T follicular helper cell (primary cell): ENCODE measurements at places on chromosomes 13 and 19.

- DNase-seq, result no peak
Measured at GRCh38 chr13:40547591-40548315, 118.7 kb downstream of the FOXO1 start.

DNA sequence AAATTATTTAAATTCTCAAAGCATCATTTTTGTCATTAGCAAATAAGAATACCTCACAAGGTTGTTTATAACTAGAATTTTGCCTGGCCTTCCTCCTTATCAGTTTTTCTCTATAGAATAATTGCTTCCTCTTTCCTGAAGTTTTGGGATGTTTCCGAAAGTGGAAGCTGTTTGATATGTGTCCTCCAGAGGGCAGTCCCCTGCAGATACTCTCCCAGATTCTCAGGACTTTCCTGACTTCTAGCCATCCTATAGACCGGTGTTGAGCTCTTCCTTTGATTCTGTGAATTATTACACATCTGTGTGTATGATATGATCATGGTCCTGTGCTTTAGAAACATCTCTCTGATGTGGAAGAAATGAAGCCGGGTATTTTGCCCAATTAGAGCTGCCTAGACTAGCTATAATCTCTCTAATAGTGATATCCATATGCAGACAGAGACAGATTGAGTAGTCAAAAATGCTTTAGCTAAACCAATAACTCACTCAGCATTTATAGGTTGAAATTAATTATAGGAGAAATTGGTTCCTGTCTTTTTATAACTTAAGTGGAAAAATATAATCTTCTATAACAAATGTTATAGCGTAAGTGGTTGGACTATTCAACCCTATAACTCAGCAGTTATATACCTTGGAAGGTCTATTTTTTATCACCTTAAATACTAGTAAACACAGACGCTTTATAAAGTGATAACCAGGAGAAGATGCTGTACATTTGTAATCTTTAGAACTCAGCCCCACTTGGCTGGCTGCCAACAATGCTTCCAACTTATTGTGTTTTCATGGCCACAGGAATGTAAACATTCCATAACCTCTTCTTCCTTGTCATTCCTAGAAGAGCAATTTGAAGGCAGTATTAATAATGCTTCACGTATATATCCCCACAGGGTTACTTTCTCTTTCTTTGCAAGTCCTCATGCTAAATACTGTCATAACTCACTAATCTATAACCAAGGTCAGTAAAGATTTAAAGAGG lies 201.0 kb upstream of the RXFP2 start:
- no peak for DNase-seq

DNA sequence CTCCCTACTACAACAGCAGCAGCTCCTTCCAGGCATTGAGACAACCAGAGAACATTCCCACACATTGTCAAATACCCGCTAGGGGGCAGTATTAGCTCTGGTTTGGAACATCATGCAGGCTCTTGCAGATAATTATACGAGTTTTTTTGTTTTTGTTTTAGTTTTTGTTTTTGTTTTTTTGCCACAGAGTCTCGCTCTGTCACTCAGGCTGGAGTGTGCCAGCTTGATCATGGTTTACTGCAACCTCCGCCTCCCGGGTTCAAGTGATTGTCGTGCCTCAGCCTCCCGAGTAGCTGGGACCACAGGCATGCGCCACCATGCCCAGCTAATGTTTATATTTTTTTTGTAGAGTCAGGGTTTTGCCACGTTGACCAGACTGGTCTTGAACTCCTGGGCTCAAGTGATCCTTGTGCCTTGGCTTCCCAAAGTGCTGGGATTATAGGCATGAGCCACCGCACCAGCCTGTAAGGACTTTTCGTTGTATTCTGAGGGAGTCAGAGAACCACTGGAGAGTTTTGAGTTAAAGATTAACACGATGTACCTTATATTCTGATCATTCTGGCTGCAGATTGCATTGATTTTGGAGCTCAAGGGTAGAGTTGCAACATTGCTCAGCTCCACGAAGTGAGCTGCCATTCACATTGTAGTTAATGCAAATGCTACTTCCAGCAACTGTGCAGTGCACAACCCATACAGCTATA lies 41.7 kb upstream of the CEACAM20 start:
- DNase-seq, result peak; percentile 24

GRCh38 chr13:30803749-30804148 lies 68.4 kb downstream of the ALOX5AP start:
- no peak for DNase-seq

DNA sequence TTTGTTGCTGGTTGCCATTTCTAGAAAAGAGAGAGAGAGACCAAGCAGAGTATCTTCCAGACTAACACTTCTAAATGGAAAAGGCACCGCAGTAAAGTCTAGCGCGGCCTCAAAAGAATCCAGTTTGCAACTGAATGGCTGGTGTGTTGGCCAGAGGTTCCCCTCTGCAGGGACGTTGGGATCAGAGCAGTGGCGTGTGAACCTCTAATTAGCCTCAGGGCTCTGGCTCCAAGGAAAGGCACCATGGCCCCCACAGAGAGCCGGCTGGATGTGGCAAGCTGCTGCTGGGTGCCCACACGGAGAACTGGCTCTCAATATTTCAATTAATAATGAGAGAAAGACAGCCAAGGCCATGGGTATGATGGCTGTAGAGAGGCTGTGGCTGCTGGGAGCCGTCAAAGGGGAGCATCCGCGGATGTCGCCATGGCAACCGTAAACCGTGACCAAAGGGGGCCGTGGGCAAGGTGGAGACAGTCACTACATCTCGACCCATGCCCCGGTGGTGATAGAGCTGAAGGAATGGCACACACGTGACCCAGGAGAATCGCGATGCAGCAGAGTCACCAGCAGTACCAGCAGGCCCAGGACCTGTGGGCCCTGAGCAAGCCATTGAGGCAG lies 9.5 kb downstream of the VSTM2B start:
- DNase-seq, result no peak

DNA sequence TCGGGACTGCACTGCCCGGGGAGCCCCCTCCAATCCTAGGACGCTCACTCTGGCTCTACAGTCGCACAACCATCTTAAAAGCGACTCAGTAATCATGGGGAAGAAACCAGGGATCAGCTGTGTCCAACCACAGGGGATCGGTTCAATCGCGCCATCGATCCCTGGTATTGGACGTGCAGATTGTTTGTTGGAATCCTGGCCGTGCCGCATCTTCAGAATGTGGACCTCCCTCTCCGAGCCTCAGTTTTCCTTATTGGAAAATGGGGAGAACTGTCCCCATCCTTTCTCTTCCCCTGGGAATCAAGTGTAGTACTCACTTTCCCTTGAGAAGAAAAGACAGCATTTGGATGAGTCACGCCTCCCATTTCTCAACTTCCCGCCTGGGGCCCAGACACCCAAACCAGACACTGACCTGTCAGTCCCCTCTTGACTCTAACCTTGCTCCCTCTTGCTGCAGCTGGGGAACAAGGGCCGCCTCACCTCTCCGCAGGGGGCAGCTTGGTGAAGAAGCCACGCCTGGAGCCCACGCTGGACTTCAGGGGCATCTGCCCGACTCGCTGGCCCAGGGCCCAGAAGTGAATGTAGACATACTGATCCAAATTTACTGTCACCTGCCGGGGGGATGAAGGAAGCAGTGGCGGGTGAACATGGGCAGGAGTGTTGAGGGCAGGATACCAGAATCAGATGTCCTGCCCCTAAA lies 17.6 kb downstream of the EMP3 start:
- DNase-seq, result no peak

DNA sequence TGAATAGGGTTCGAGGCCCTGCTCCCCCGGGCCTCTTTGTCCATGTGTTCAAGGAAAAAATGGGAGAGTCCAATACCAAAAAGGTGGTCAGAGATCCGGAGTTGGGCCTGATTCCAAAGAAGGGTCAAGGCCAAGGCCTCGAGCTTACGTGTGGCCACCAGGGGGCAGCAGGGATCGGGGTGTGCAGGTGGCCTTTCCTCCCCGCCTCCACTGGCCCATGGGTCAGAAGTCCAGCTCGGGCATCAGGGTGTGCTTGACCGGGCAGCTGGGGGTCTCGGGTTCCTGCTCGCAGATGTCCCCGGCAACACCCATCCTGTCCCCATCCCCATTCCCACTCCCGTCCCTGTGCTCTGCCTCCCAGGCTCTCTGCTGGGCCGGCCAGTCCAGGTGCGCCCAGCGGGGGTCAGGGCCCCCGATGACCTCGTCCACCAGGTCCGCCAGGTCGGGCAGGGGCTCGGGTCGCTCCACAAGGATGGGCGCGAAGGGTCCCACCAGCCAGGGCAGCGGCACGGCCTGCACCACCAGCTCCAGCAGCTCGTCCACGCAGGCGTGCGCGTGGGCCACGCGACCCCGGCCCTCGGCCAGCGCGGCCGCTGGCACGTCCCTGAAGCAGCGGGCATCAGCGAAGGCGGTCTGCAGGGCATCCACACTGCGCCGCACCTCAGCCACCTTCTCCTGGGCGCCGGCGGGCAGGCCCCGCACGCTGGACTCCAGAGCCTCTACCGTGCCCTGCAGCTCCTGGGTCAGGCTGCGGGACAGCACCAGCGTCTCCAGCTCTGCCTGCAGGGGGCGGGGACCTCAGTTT lies 5.2 kb upstream of the PLIN4 start:
- DNase-seq, result no peak

GRCh38 chr19:8096071-8096470 lies 43.5 kb downstream of the CCL25 start:
- DNase-seq, result no peak

- DNase-seq, result peak; percentile 52
Measured at GRCh38 chr19:584240-585001, 5.3 kb upstream of the HCN2 start.

DNA sequence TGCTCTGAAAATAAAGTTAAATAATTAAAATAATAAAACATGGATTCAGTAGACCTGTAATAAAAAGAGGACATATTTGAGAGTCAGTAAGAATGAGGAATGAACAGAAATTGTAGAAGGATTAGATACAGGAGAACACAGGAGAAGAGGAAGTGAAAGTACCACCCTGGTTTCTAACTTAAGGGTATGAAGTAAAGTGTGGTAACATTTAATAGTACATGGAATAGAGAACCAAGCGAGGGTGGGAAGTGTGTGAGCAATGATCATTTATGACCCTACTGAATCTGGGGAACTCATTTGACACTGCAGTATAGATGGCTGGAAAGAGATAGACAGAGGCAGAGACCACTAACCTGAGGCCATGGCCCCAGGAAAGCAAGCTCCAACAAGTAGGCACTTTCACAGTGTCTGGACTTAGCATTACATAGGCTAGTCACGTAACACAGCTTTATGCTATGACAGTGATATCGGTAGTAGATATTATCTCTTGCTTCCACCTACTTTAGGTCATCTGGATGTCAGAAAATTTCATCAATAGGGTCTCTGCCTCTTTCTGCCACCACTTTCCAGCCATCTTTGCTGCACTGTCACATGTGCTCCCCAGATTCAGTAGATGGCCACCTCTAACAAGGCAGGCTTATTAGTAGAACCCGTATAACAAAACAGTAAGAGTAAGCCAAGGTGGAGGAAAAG lies 633.9 kb upstream of the MIR17HG start:
- DNase-seq, result no peak

- DNase-seq, result no peak
Measured at GRCh38 chr13:65892859-65893258, 1337.3 kb downstream of the PCDH9 start.

DNA sequence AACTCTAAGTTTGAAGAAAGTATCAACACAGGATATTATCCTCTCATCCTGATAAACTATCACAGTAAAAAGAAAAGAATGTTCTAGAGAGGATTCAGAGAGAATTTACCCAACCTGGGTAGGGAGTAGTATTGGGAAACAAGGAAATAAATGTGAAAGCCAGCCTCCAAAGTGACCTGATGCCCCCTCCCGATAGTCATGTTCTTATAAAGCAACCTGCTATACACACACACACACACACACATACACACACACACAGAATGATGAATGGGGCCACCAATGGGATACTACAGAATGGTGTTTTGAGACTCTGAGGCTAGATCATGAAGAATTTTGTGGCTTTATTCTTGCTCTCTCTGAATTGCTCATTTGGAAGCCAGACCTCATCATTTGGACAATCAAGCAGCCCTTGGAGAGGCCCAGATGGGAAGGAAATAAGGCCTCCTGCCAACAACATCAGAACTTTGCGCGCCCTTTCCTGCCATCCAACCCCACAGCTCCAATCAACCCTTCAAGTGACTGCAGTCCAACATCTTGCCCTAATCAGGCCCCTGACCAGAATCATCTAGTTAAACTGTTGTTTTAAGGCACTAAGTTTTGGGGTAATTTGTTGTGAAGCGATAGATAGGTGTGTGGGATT lies 807.9 kb upstream of the ARGLU1 start:
- DNase-seq, result no peak

DNA sequence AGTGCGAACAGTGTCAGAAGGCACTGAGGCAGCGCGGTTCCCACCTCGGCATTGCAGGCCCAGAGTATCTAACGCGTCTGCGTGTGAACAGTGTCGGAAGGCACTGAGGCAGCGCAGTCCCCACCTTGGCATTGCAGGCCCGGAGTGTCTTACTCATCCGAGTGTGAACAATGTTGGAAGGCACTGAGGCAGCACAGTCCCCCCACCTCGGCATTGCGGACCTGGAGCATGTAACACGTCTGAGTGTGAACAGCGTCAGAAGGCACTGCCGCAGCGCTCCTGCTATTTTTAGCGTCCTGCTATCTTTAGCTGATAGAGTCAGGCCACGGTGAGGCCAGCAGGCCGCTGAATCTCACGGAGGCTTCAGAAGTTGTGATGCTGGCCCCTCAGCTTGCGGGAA lies 39.6 kb downstream of the ATP11A start:
- DNase-seq, result no peak

- DNase-seq, result no peak
Measured at GRCh38 chr13:33441015-33441414, 155.5 kb upstream of the STARD13 start.

DNA sequence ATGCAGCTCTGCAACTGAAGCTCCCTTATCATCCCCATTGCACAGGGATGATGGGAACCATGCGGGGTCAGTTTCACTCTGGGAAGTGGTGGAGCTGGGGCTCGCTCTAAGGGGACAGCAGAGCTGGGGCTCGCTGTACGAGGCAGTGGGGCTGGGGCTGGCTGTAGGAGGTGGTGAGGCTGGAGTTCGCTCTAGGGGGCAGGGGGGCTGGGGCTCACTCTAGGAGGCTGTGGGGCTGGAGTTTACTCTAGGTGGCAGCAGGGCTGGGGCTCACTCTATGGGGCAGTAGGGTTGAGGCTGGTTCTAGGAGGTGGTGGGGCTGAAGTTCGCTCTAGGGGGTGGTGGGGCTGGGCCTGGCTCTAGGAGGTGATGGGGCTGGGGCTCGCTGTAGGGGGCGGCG lies 99.1 kb downstream of the UQCRFS1 start:
- DNase-seq, result no peak

- no peak for DNase-seq
Measured at GRCh38 chr19:12346896-12347295, 13.5 kb upstream of the ZNF563 start.

- DNase-seq, result no peak
Measured at GRCh38 chr19:6450166-6450565, 9.4 kb downstream of the SLC25A23 start.

GRCh38 chr13:112614835-112615234 lies 26.9 kb upstream of the TUBGCP3 start:
- DNase-seq, result no peak

- DNase-seq, result no peak
Measured at GRCh38 chr13:41159174-41159573, 26.6 kb upstream of the KBTBD6 start.

GRCh38 chr19:34994286-34994642 lies 5.9 kb upstream of the GRAMD1A start:
- no peak for DNase-seq
